ENCODE measurements at places on chromosomes 4 and X. TPM values are rescaled to one million over a fixed set of nuclear protein-coding genes. Genes with fewer than 3 reads are reported as not detected.

Gene HTN1
- not detected for total RNA-seq

Gene RNF128
- total RNA-seq = 18.1 TPM

DNA sequence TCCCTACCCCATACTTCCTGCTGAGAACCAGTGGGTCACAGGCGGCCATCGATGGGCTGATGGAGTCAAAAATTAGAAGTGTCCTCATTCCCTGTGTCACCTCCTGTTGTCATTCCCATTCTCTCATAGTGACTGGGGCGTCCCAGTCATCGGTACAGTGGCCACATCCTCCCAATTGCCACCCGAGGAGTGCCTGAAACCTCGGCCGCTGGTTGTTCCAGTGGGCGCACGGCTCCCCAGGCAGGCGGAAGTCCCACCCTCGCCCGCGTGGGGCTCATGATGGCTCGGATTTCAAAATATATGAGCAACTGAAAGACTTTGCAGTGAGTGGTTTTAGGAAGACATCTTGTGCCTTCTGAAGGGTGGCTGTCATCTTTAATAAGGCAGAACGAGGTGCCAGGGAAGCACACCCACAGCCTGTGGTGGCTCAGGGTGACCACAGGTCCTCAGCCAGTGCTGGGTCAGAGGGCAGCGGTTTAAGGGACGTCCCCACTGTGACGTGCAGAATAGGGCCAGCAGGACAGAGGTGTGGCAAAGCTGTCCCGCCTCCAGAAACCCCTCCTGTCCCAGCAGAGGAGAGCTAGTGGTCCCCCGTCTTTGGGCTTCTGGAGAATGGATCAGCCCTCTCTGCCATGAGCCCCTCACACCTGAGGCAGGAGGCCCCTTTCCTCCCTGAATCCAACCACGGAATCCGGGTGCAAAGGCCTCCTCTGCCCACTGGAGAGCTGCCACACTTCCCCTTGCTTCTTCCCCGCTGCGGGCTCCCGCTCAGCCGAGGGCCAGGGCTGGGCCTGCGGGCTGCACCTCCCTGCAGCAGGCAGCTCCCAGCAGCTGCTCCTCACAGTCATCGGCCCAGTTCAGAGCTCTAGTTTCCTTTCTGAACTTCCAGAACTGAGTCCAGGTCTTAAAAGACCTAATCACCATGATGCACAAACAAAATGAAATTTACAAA, 90.4 kb downstream of the ABLIM2 start:
- H3K36me3 ChIP-seq = no peaks in the 10 kb centered on the region
- no peak for DNase-seq
- H3K27me3 ChIP-seq = no peaks in the 10 kb centered on the region
- no peak overlapping the region for H3K4me3 ChIP-seq
- H3K27ac ChIP-seq = no peak overlapping the region

- no peak for DNase-seq
- no peaks in the 10 kb centered on the region for H3K4me1 ChIP-seq
- H3K27ac ChIP-seq = no peak overlapping the region
Measured at GRCh38 chr4:3724319-3725231, 41.6 kb upstream of the ADRA2C start.
